Left lung (tissue), 14 donors: ENCODE measurements at places on chromosomes 7 and 10.

GRCh38 chr7:418636-419280 lies 100.9 kb downstream of the PDGFA start:
- DNase-seq, result no peak

DNA sequence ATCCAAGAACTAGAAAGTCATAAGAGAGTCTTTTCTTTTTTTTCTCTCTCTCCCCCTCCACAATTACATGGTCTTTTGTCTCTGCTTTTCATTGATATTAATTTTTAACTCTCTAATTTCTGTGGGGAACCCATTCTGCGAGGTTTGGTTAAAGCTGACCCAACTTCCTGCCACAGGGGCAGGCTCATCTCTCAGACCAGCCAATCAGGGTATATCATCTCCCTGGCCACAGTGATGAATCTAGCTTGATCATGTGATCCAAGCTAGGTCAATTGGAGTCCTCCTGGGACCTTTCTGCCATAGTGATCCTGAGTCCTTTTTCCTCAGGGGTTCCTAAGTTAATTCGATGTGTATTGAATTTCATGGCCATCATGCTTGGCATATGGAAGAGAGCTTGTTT lies 38.0 kb upstream of the TRUB1 start:
- DNase-seq, result no peak

- DNase-seq, result no peak
Observed at GRCh38 chr7:29008590-29008989, 50.5 kb upstream of the TRIL start.

DNA sequence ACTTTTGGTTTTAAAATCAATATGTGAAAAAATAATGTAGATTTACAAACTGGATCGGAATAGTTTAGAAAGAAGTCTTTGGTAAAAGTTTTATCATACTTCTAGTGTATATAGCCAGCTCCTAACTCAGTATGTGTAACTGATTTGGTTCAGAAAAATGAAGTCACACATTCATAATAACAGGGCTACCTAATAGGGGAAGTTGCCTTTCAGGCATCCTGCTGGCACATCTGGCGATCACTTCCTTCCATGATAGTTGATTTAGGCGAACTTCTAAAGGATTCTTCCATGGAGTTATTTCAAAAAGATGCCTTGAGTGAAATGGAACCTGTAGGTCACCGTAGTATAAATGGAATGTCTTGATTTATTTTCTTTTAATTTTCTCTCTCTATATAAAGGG lies 69.1 kb downstream of the SHH start:
- no peak for DNase-seq

GRCh38 chr7:138278601-138279000 lies 181.5 kb upstream of the TRIM24 start:
- no peak for DNase-seq

GRCh38 chr10:11793762-11794479 lies 29.2 kb upstream of the PROSER2 start:
- DNase-seq, result no peak
